ENCODE measurements at places on chromosomes 11 and 22. TPM values are rescaled to one million over a fixed set of nuclear protein-coding genes. Genes with fewer than 3 reads are reported as not detected.

GRCh38 chr11:5277807-5278382 is 8.2 kb upstream of the HBE1 start:
- DNase-seq, result no peak

CLTCL1 gene
- total RNA-seq, result 24.5 TPM

DNA sequence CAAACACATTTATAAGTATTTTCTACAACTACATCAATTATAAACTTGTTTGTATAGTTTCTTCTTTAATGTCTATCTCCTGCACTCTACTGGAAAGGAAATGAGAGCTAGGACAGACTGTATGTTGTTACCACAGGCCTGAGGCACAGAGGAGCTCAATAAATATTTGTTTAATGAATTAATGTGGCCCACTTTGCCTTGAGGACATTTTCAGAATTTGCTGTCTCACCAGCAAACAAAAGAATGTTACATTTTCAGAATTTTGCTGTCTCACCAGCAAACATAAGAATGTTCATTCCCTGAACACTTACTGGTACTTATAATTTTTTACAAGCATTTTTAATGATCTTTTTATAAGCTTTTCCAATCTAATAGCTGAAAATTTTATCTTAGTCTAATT is 41.9 kb upstream of the WNT7B start:
- no peak for DNase-seq

RAB36 gene
- total RNA-seq, result 17.1 TPM

- peak; percentile 85 for DNase-seq
Measured at GRCh38 chr11:70203751-70204465, 812 bp downstream of the FADD start.

DNA sequence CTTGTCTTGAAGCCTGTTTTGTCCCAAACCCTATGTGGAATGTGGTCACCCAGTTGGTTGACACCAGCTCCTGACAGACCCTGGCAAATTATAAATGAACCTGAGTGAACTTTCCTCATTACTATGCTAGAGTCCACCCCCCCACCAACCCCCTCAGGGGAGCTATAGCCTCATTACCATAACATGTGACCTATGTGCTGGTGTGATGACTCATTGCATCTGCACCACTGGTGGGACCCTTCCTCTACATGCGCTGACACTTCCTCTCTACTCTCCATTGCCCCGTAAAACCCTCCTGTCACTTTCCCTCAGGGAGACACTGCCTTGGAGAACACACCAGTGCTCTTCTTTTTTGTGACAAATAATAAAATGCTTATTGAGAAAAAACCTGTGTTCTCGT is 105.0 kb upstream of the SESN3 start:
- peak; percentile 42 for DNase-seq

NECTIN1 gene
- total RNA-seq, result 4.7 TPM

DNA sequence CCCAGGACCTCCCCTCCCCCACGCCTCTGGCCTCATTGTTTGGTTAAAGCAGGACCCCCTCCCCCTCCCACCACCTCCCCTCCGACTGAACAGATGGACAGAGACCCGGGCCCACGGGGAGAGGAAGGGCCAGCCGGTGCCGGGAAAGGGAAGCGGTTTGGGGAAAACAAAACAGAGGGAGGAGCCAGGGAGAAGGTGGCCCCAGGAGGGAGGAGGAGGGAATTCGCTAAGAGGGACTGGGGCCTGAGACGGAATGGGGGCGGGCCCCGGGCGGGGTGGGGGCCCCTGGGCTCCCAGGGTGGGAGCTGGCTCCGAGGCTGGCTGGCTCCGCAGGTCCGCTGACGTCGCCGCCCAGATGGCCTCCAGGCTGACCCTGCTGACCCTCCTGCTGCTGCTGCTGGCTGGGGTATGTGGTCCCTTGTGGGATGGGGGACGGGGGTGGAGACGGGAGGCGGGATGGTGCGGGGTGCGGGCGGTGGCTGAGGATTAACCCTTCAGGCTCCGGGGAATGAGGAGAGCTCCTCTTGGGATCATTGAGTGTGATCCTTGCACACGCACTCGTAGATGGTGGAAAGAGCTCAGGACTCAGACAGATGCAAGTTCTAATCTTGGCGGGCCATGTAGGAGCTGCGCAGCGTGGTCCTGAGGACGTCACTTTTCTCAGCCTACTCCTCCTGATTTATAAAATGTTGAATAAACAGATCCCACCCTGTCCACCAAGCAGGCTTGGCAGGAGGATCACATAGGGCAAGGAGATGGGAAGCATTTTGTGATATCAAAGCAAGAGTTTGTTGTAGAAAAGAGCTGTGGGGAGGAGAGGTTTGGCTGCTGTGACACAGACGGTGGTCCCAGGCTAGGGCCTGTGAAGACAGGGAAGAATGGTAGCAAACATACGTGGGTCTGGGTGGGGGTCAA is 688 bp downstream of the SERPING1 start:
- peak; percentile 38 for DNase-seq

STARD10 gene
- total RNA-seq, result 41.8 TPM

- DNase-seq, result no peak
Measured at GRCh38 chr22:26308467-26308866, 120.6 kb upstream of the ASPHD2 start.

DNA sequence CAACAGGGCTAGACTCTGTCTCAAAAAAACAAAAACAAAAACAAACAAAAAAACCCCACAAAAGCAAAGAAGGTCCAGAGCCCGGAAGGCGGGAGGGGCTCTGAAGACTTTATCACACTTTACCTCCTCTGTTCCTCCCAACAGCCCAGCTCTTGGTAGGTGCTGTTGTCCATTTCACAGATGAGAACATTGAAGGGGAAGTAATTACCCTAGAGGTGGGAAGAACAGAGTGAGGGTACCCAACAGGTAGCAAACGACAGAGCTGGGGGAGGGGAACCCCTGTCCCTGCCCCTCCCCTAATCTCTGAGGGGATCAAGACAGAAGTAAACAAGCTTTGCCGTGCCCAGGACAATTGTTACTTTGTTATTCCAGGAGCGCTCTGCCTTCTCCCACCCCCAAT is 1.0 kb upstream of the BIK start:
- DNase-seq, result no peak
